ENCODE measurements at places on chromosomes 5 and 9.

GRCh38 chr5:60541980-60542379 lies 158.0 kb downstream of the DEPDC1B start:
- no peak for DNase-seq

DNA sequence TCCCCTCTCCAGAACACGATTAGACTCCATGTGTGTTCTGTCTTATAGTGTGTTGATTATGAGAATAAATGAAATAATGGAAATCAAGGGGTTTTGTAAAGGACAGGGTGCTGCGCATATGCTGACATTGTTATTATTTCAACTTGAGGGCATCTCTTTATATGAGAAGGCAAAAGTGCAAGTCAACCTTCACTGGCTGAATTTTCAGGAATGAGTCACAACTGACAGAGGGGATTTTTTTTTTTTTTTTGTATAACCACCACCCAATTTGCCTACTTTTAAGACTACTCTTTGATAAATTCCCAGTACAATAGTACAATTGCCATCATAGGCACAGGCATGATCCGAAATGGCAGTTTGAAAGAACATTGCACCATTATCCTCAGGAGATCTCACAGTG lies 419.2 kb upstream of the NMUR2 start:
- no peak for DNase-seq

- DNase-seq = no peak
Measured at GRCh38 chr9:89864731-89865130, 259.9 kb downstream of the GADD45G start.

GRCh38 chr9:84856181-84856632 lies 186.7 kb downstream of the NTRK2 start:
- no peak for DNase-seq

DNA sequence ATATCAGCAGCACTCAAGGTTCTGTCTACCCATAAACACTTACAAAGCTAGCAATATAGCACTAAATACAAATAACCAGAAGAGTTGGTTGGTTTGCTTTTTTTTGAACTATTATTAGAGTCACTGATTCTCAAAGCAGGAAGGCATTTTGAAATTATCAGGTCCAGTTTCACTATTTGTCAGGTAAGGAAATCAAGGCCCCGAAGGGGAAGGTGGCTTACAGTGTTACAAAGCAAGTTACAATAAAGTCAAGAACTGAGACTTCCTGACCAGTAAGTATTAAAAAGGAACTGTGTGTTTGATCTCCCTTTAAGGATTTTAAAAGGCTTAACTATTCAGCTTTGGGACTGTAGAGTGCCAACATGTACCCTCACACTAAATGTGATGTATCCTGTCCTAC lies 10.8 kb downstream of the C5orf15 start:
- no peak for DNase-seq

- no peak for DNase-seq
Measured at GRCh38 chr5:15637345-15637744, 137.4 kb downstream of the FBXL7 start.

DNA sequence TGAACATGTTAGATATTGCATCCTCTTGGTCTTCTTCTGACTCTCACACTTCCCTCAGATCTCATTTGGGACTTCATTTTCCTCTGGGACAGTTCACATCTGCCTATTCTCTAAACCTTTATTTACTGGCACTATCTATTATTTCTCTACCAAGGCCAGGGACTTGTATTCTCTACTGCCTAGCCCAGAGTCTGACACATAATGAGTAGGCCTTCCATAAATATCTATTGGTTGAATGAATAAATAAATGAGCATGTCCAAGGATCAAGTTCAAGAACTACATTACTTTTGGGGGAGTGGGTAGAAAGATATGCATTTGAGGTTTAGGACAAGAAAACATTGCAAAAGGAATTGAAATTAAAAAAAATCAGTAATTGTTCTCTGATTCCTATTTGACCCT lies 250.3 kb downstream of the TRIM32 start:
- no peak for DNase-seq

- DNase-seq = no peak
Measured at GRCh38 chr5:44640945-44641456, 167.7 kb upstream of the MRPS30 start.

DNA sequence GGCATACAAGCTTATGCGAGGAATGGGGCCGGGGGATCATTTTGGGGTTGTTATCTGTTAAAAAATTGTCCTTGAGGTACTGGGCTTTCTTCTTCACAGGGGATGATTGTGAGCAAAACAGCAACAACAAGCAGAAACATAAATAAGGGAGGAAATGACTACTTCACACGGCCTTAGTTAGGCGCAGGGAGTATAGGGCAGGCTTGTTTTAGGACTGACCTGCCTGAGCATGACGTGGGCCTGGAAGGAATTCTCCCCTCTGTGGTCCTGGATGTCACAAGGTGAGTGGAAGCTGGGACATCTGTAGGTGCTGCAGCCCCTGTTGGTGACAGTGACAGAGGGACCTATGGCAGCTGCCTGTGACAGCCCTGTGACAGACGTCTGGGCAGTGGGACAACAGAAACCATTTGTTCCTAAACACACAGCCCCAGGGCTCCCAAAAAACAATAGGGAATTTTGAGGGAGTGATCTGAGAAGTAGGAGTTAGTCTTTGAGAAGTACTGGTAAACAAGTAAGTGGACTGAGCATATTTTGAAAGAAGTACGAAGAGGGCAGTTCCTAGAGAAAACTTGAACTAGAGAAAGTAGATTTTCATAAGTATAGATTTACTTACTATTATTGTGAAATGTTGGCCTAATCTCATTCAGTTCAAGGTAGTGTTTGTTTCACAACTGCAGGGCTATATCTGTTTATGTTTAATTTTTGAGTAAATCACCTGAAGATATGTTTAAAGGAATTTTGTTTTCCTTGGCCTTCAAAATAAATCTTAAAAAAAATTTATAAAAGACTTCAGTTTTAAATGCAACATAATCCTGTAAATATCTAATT lies 113.1 kb downstream of the KDM4C start:
- DNase-seq = no peak

GRCh38 chr9:82404881-82405280 lies 416.3 kb downstream of the SPATA31D1 start:
- no peak for DNase-seq

DNA sequence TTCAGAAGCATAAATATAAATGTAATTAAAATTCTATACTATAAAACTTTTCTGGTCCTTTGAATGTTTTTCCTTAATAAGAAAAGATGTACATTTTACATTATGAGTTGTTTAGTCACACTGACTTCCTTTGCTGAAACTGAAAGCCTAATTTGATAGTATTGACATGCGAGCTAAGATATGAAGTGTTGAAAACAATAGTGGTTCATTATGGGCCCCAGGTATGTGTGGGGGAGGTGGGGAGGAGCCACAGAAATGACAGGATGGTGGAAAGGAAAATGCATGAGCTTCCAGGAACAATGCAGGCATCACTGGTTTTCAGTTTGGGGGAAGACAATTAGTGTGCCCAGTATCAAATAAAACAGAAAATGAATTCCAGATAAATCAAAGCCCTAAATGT lies 35.4 kb upstream of the RLN1 start:
- peak; percentile 36 for DNase-seq

DNA sequence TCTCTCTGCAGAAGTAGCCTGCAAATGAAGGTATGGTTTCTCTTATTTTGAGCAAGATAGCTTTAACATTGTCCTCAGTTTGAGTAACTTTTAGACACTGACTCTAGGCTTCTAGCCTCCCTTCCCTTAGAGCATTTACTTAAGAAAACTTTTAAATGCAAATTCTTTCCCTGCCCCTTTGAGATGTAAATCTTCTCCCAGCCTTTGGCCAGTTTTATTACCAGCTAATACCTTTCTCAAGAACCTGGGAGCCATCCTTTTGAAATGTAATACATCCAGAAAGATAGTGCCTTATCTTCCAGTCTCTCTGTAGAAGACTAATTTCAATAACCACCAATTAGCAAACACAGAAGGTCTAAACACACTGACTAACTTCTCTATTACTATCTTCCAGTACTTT lies 688.9 kb upstream of the CDH9 start:
- DNase-seq = no peak

DNA sequence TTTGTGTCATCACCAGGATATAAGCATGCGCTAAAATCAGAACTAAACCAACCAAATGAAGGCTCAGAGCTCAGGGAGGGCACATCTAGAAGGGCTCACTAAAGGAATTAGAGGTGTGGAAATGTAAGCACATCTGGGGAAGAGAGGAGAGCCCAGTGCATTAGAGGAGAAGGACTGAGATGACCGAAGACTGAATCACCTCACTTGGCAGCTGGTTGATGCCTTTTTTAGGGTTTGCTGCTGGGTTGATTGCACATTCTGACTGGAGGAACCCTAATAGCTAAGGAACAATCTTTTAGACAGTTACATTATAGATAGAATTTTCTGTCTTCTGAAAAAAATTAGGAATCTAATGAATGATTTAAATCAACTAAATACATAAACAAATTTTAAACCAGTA lies 8.2 kb upstream of the IFNA21 start:
- no peak for DNase-seq

DNA sequence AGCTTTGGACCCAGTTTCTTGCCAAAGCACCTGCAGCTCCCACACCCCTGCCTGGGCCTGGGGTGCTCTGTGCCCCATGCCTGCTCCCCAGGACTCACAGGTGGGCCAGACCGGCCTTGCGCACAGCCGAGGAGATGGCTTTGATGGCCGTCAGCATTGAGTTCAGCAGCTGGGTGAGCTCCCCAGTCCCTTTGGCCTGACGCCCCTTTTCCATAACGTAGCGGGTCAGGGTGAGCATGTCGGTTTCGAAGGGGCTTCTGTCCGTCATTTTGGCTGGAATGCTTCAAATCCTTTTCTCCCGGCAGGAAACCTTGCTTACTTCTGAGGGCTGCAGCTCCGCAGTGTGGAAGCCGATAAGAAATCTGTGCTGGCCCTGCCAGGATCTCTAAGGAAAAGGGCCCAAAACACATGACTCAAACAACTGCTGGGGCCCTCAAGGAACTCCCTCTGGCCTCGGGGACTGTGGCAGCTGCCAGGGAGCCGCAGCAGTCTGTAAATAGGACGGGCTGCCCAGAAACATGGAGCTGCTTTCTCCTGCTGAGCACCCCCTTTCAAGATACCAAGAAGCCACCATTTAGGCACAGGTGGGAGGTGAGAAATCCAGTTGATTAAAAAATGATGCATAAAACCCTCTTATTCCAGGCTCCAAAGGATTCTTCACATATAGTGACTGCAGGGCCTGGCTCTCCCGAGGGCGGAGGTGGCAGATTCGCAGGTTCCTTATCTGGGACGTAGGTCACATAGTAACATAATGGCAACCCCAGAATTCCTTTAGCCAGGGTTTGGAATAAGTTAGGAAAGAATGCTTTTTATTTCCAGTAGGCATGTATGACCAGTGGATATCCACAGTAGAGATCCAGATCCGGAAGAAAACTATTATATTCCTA lies at the start of gene FBP2:
Gene FBP2, minus strand, starts transcription at position 366 of the 887 bp plus-strand sequence. Its CDS starts 98 bp downstream, at position 268.
- DNase-seq = no peak

GRCh38 chr9:114225561-114226212 lies 70.3 kb downstream of the COL27A1 start:
- no peak for DNase-seq

DNA sequence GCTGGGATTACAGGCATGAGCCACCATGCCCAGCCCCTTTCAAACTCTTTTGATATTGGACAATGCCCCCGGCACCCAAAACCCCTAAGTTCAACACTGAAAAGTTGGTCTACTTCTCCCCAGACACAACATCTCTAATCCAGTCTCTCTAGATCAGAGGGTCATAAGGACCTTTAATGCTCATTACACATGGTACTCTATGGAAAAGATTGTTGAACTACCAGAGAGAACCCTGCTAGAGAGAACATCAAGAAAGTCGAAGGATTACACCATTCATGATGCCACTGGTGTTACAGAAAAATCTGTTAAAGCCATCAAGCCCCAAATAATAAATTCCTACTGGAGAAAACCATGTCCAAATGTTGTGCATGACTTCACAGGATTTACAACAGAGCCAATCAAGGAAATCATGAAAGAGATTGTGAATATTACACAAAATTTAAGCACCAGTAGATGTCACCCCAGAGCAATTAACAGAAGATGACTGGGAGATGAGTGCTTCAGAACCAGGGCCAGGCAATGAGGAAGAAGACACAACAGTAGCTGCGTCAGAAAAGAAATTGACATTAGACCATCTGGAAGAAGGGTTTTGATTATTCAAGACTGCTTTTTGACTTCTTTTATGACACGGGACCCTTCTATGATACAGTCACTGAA lies 28.3 kb upstream of the NIPAL4 start:
- DNase-seq = peak; percentile 43

- no peak for DNase-seq
Measured at GRCh38 chr5:80090884-80091166, 55.7 kb downstream of the THBS4 start.

DNA sequence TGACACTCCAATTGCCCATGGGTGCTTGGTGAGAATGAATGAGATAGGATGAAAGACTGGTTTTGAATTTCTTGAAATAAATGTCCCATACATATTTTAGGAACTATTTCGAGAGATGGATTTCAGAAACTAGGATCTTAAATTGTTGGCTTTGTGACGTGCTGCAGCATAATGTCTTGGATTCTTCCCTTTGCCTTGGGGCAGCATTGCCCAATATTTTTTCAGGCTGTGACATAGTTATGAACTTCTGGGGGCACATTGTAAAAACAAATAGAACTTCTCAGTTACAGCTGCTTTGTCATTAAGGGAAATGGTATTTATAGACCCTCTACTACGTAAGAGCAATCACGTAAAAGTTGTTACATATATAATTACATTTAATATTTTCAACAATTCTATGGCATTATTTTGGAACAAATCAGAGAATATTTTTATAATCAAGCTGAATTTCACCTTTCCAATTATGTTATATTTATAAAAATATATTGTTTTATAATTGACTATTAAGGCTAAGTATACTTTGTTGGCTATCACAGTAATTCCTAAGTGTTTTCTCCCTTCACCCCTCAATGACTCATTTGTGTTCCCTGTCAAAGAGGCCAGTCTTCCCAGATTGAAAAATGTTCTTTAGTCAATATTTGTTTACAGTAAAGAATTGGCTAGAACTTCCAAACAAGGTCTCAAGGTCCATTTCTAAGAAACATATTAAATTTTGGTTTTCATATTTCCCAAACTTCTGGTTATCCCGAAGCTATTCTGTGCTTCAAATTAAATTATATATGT lies 1388.3 kb upstream of the ACO1 start:
- no peak for DNase-seq

DNA sequence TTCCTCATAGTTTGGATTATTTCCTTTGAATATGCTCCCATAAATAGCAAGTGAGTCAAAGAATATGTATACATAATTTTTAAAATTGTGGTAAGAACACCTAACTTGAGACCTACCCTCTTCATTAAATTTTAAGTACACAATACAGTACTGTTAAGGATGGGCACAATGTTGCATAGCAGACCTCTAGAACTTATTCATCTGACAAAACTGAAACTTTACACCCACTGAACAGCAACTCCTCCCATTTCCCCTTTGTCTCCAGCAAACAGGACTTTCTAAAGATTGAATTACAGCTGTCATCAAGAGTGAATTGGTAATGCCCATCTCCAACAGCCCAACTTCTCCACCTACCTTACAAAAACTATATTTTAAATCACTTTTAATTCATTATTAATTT lies 388.9 kb downstream of the HTR1A start:
- no peak for DNase-seq

Measured in stimulated activated CD4-positive, alpha-beta T cell treated with anti-CD3 and anti-CD28 coated beads, Interleukin-4, amount 100 ng/mL, for 24 hours (primary cell).